ENCODE measurements at places on chromosomes 5 and 9.

- DNase-seq, result no peak
These were observed 7.4 kb downstream of the PHYKPL start for GRCh38 chr5:178225174-178225573.

- no peak for DNase-seq
These were observed 128.1 kb downstream of the PRDM6 start for GRCh38 chr5:123217173-123217572.

DNA sequence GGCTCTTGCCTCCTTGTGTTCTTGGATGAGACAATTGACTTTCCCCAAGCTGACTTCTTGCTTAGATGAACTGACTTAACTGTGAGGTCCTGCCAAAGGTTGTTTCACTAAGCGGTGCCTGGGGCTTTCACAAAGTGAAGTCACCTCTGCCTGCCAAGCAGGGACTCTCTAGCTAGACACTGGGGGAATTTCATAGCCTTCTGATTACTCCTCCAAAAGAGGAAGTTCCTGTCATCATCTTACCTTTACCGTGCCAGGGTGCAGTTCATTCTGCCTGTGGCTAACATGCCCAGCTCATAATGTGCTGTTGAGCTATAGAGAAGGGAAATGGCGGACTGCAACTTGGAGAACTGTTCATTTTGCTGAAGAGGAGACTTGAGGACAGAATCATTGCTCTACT lies 472.0 kb upstream of the WWC1 start:
- DNase-seq, result no peak

GRCh38 chr9:107176436-107177151 lies 106.5 kb upstream of the RAD23B start:
- DNase-seq, result no peak

- peak; percentile 36 for DNase-seq
These were observed 744 bp downstream of the OTULIN start for GRCh38 chr5:14665101-14665822.

DNA sequence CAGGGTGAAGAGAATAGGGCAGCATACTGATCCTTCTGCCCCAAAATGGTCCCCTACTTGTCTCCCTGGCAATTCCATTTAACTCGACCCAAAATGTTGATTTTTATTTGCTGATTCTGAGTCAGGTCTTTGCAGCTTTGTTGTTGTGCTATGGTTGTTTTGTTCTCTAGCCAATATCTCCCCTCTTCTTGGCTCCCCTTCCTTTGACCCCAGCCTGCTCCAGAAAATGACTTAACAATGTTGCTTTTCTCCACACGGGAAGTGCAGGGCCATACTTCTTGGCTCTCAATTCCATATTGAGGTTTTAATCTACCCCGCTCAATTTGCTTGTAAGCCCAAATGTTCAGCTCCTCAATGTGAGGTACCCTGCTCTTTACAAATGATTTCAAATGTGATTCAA lies 330.0 kb downstream of the RASEF start:
- no peak for DNase-seq

GRCh38 chr5:161539016-161539415 lies 7.5 kb downstream of the GABRB2 start:
- no peak for DNase-seq

DNA sequence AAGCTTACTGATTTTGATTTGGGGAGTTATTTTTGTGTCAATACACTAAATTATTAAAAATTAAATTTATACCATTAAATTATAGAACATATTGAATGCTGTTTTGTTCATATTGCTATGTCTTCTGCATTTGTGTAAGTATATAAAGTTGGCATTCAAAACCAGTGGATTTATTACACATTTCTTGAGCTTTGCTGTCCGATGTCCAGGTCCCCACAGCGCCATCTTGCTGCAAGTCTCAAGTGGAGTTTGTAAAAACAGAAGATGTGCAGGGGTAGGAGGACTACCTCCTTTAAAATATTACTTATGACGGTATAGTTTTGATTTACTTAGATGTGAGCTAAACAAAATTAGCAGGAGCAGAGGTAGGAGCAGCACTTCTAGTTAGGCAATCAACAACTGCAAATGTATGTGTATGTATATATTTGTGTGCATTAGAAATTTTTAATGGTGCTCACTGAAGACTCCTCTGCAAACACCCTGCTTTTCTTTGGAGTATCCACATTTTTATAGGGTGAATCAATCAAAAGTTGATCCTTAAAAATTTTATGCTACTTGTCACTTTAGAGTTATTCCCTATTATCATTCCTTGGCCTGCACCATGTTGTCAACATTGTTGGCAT lies 37.4 kb downstream of the CPEB4 start:
- peak; percentile 69 for DNase-seq

DNA sequence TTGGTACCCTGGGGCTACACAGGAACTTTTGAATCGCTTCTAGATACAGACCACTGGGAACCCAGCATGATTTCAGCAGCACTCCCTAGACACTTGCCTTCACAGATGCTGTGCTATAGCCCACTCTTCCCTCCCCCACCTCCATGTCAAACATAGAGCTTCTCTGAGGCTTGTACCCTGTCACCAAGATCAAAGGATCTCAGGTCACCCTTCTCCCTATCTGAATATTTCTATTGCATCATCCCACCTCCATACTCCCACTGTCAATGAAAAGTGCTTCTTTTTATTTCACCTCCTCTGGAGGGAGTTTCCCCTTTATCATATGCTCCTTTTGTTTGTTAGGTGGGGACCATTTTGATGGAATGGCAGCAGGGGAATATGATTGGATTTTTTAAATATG lies 29.2 kb upstream of the PHF24 start:
- DNase-seq, result no peak

GRCh38 chr5:174364676-174365075 lies 319.2 kb downstream of the NSG2 start:
- no peak for DNase-seq

GRCh38 chr9:134606951-134607731 lies 34.5 kb upstream of the COL5A1 start:
- no peak for DNase-seq

DNA sequence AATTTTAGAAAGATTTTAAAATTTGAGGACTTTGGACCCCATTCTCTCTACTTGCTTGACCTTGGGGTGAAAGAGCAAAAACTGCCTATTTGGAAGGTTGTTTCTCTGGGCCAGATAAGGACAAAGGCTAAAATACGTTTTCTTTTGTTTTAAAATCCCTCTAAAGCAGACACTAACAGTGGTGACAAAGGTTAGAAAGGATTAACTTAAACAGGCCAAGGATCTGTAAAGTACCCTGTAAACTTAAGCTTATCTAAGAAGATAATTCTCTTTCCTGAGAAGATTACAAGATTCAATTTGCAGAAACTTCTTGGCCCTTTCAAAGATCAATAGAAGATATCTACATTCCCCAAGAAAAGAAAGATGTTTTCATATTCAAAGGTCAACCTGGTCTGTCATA lies 12.1 kb downstream of the TRPM6 start:
- DNase-seq, result no peak

- no peak for DNase-seq
These were observed 221.7 kb downstream of the PBX3 start for GRCh38 chr9:125968714-125969374.

DNA sequence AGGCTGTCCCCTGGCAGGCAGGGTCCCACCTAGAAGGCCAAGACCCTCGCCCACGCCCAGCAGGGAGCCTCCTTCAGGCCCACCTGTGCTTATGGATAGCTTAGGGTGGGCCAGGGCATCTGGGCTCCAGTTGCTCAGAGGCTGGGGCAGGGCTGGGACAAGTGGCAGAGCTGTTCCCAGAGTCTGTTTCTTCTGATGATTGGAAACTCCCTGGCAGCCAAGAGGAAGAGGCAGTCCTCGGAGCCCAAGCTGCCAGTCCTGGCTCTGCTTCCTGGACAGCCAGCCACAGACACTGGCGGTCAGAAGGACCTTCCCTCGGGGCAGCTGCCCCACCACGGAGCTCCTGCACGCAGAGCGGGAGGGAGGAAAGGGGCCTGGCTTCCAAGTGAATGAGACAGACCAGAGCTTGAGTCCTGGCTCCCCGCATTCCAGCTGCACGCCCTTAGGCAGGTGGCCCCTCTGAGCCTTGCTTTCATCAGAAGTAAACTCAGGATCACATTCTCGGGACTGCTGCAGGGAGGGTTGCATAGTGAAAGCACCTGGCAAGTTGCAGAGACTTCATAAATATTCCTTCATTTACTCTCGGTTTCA lies 37.9 kb upstream of the GABRP start:
- peak; percentile 83 for DNase-seq

- no peak for DNase-seq
These were observed 13.2 kb downstream of the GZMK start for GRCh38 chr5:55037046-55037771.

GRCh38 chr5:170302653-170303501 lies 5.3 kb upstream of the LCP2 start:
- DNase-seq, result no peak

DNA sequence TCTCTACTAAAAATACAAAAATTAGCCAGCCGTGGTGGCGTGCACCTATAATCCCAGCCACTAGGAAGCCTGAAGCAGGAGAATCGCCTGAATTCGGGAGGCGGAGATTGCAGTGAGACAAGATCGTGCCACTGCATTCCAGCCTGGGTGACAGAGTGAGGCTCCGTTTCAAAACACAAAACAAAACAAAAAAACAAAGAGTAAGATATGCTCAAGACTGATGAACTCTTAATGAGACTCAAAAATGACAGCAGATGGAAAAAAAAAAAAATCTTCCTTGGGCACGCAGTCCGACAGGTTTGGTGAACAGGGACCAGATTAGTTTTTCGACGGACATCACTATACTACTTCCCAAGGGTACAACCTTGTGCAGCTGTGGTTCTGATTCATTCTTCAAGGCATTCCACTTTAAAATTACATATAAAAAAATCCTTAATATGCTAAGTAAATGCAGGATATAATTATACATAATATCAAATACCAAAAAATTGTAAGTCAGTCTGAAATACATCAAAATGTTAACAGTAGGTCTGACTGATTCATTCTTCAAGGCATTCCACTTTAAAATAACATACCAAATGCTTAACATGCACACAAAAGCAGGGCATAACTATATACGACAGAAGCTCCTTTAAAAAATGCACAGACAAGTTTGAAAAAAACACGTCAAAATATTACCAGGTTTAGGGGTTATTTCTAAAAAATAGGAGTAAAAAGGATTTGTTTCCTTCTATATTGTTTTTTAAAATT lies 12.3 kb downstream of the PSIP1 start:
- DNase-seq, result no peak

DNA sequence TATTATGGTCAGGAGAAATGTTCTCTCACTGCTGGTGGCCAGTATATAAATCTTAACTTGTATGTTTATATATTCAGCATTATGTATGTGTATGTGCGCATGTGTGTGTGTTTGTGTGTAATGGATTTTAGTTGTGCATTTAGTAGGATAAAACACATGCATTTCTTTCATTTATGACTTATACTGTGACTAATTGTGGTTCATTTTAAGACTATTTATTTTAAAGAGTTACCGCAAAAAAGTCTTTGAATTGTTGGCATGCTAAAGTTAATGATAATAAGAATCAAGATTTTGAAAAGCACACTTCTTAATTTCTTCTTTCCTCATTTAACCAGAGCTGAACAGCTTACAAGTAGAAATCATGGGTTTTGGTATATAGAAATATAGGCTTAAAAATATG lies 60.9 kb downstream of the RAI14 start:
- no peak for DNase-seq
